Subcutaneous adipose tissue (tissue), 4 donors: ENCODE measurements at places on chromosomes 11 and 22. TPM values are rescaled to one million over a fixed set of nuclear protein-coding genes. Genes with fewer than 3 reads are reported as not detected.

Gene SLC22A9
- not detected for total RNA-seq

Gene BRSK2
- total RNA-seq, result 0.49 TPM

Gene MUC5AC
- not detected for total RNA-seq

Gene TP53AIP1
- total RNA-seq, result not detected

Gene NUDT8
- total RNA-seq, result 10.5 TPM

Gene OR51E2
- total RNA-seq, result not detected

Gene INSC
- not detected for total RNA-seq

Gene TRPM5
- not detected for total RNA-seq

Gene MS4A6E
- 2.1 TPM for total RNA-seq

Gene POU2F3
- total RNA-seq, result not detected

Gene SLC25A18
- total RNA-seq, result 18.4 TPM

Gene CD3G
- 2.1 TPM for total RNA-seq

Gene ANKK1
- not detected for total RNA-seq

Gene AQP11
- 0.34 TPM for total RNA-seq

Gene SLC22A12
- total RNA-seq, result not detected

Gene OR51B4
- not detected for total RNA-seq

Gene APOBEC3B
- total RNA-seq, result 1.3 TPM

Gene OR52A1
- not detected for total RNA-seq

Gene BEST1
- total RNA-seq, result 8.1 TPM

Gene TMEM135
- total RNA-seq, result 52.9 TPM
